Forelimb muscle (tissue), 1 donor: ENCODE measurements at places on chromosomes 16 and 17.
A peak's percentile ranks its signal among the peaks of the same experiment; 100 is the strongest.

GRCh38 chr17:60559995-60560859 is 34.2 kb upstream of the APPBP2 start:
- no peak for DNase-seq

- DNase-seq = no peak
Measured at GRCh38 chr16:69924777-69925191, 26.4 kb upstream of the CLEC18A start.

- no peak for DNase-seq
Measured at GRCh38 chr16:74261068-74261467, 35.5 kb upstream of the PSMD7 start.

GRCh38 chr16:12086822-12087221 is 110.3 kb downstream of the SNX29 start:
- no peak for DNase-seq

DNA sequence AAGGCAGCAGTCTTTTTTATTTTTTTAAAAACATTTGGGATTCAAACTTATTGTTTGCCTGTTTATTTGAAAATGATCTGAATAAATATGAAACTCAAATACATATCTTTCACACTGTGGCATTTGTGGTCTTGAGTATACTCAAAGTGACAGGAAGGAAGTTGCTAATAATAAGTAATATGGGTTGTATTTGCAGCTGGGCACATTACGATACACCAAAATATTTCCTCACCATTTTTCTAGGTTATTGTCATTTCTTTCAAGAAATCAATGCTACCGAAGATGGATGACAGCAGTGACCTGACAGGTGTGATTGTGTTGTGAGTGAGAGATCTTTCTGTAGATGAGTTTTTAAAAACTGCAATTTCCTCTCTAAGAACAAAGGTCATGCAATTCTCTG is 665.7 kb downstream of the CDH8 start:
- no peak for DNase-seq

DNA sequence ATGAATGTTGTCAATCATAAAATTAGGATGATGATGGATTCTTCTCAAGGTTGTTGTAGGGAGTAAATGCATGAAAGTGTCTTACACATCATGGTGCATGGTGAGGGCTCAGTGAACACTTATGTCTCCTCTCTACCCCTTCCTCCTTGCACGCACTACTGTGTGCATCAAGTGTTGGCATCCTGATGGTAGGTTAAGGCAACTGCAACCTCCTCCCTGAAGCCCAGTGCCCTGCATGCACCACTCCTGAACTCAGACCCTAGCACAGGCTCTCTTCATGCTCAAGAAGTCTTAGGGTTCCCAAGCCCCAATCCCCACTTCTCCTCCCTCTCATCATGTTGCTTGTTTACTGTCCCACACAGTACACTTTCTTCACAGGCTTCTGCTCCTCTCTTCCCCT is 105.8 kb upstream of the DNAH9 start:
- DNase-seq = no peak

DNA sequence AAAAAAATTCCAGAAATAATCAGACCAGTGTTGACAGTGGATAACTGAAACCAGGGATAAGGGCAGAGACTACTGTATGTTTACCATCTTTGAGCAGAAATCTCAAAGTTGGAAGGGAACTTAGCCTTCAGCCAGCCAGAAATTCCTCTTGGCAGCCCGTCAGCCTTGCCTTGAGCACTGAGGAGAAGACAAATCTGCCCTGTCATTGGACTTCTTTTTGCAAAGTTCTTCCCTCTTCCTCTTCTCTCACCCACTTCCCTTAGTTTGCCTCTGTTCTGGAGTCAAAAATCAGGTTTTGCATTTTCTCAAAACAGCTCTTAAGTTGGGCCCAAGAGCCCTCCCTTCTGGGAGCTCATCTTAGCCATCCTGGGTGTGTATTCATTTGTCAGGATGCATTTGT is 6.2 kb downstream of the TUFM start:
- DNase-seq = no peak

GRCh38 chr16:892006-892405 is 78.8 kb downstream of the LMF1 start:
- no peak for DNase-seq

DNA sequence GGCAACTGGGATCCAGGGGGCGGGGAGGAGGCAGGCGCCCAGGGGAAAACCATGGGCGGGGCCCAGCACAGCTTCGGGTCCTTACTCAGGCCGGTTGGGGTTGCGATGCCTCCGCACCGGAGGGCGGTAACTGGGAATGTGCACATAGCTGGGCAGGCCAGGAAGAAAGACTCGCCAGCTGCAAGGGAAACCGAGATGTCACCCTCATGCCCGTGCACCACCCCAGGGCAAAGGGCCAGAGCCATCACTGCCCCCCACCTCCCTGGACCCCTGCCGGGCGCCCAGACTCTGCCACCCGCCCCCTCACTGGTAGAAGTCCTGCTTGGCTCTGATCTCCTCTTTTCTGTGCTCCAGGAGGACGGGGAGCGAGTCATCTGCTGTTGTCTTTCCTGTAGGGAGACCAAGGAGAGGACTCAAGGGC is 6.7 kb downstream of the ALOX12B start:
- DNase-seq = no peak

- no peak for DNase-seq
Measured at GRCh38 chr16:48374255-48374654, 11.0 kb downstream of the SIAH1 start.

- no peak for DNase-seq
Measured at GRCh38 chr16:11253009-11253994, 2.7 kb downstream of the SOCS1 start.

DNA sequence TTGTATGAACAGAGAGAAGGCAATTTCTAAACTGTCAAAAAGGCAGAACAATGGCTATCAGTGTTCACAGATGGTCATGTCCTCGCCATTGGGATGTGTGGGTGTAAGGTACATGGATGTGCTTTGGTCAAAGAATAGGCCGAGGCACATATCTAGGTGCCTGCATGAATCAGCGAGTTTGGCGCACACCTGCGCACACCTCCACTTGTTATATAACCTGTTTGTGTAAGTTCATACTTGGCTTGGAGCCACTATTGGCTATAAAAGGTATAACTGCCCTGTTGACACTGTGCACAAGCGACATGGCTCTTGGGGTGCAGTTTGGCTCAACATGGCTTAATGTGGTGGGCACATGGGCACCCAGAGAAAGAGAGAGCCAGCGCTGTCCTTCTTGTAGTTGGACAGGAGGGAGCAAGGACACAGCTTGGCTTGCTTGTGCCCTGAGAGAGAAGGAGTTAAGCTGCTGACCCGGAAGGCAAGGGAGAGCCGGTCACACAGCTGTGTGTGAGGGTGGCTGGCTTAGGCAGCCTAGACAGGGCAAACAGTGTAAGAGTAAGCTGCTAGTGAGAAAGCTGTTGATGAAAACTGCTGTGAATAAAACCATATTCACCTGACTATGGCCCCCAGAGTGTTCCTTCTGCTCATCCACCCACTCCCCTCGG is 499.1 kb downstream of the KCNJ2 start:
- no peak for DNase-seq

- no peak for DNase-seq
Measured at GRCh38 chr17:80446645-80447405, 29.6 kb downstream of the NPTX1 start.

DNA sequence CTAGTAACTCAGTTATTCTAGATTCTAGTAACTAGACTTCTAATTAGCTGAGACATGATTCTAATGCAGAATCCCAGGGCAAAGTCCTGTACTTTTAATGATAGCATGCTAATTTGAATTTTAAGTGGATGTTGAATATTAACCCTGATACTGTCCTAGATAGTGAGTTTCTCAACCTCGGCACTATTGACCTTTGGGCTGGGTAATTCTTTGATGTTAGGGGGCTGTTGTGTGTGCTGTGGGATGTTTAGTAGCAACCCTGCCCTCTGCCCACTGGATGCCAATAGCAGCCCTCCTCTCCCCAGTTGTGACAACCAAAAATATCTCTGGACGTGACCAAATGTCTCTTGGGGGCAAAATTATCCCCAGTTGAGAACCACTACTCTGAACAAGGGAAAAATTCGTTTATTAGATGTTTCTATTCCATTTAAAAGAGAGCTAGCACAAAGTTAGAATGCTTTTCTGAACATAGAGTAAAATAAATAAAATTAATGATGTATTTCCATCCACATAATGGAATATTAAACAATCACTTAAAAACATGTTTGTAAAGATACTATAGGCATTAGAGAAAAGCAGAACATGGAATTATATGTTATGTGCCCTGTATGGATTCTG is 30.2 kb downstream of the SALL1 start:
- no peak for DNase-seq

DNA sequence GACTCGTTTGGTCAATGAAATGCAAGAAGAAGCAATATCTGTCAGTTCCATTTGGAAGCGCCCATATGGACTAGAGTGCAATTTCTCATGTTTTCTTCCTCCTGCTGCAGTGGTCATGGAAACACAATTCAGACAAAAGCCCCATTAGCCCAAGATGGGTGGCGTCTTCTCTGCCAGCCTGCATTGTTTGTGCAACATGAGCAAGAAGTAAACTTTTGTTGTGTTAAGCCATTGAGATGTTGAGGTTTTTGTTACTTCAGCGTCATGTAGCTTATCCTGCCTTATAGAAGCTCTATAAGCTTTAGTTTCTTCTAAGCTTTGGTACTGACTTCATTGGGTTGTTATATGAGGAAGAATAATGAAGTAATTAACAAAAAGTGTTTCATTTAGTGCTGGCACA is 137.4 kb downstream of the NPIPB5 start:
- DNase-seq = no peak

GRCh38 chr16:85768199-85768598 is 17.3 kb upstream of the C16orf74 start:
- DNase-seq = no peak

DNA sequence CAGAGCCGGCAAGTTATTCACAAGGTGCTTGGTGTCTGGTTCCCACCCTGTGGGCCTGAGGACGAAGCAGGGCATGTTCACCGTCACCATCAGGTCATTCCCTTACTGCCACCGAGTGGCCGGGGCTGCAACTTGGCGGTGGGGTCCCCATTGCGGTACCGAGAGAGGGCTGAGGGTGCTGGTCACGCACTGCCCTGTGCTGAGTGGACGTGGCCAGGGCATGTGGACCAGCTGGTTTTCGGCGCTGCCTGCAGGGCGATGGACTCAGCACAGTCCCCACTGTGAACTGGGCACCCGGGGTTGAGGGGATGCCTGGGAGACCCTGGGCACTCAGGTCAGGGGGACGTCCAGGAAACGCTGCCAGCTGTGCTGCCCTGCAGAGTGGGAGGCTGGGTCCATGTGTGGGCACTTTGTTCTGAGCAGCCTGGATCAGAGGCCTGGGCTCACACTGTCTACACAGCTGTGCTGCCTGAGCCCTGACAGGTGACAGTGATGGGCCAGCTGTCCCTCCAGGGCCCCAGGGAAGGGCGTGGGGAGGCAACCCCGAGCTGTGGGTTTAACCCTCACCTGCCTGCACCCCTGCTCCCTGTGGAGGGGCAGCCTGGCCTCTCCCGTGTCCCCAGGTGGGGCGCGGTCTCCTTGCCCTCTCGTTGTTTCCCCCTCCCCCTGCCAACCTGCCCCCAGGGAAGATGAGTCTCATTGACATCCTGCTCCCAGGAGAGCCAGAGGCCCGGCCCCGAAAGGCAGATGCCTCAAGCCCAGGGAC is 39.3 kb upstream of the GNG13 start:
- DNase-seq = no peak

- DNase-seq = no peak
Measured at GRCh38 chr16:27470567-27471431, 68.8 kb downstream of the IL21R start.

GRCh38 chr16:53198933-53199332 is 144.1 kb downstream of the CHD9 start:
- DNase-seq = no peak

DNA sequence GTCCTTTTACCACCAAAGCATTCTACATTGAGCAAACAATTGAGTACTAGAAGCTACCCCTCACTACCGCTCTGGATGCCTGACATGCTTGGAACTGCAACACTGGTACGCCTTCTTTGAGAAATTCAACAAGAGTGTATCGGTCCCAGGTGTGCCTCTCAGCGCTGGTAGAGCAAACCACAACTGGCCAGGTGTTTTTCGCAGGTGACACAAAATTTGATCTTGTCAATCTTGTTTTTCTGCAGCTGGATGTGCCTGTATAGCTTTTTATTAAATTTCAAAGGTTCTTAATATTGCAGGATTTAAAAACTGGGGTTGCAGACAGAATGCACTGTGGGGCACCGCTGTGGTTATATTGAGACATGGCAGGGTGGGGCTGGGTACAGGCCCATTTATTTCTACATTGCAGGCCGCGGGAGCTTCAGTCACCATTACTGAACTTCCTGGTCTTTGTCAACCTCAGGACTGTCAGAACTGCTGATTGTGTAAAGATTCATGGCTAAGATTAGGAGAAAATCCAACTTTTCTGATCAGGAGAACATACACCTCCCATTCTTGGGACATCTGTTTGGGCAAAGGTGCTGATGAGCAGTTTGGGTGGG is 4.5 kb upstream of the SNX20 start:
- no peak for DNase-seq

- peak; percentile 52 for DNase-seq
Measured at GRCh38 chr17:68399638-68400403, 57.5 kb downstream of the WIPI1 start.

DNA sequence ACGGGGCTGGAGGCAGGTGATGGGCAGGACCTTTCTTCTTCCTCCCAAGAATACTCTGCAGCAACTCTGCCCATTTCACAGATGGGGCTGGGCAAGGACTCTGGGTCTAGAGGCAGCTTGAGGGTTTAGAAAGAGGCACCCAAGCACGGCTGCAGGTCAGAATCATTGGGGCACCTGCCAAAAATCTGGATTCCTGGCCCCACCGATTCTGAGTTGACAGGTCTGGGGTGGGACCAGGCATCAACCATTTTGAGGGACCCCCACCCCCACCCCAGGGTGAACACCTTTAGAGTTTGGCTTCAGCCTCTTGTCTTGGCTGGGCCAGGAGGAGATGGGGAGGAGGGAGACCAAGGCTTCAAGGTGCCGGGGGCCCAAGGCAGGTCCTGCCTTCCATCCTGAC is 5.3 kb downstream of the SPPL2C start:
- no peak for DNase-seq

- no peak for DNase-seq
Measured at GRCh38 chr16:81487301-81487720, 42.7 kb downstream of the CMIP start.

GRCh38 chr16:2853531-2854073 is 4.4 kb downstream of the PRSS22 start:
- no peak for DNase-seq

GRCh38 chr16:30456302-30456701 is 10.6 kb upstream of the SEPHS2 start:
- no peak for DNase-seq

GRCh38 chr16:12901597-12902461 is at the start of gene SHISA9:
Gene SHISA9, plus strand, starts transcription at chr16:12901598.
- no peak for DNase-seq

GRCh38 chr17:17343896-17344506 is 40.8 kb downstream of the NT5M start:
- no peak for DNase-seq
